Peyer's patch (tissue), 4 donors: ENCODE measurements at places on chromosomes 3 and 15.

DNA sequence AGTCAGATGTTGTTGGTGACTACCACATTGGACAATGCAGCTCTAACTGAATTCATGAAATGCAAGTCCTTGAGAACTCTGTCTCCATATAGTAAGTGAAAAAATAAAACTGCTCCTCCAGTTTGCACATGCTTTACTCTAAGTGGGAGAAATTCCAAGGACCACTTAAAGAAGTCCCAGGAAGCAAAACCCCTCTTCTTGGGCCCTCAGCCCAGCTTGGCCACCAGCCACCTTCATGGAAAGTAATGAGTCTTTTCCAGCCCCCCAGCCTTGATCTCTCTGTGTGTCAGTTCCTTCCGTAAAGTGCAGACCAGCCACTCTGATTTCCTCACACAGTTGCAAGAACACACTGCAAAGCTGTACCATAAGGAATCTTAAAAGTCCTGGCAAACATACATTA is 34.5 kb downstream of the DAPK2 start:
- no peak for DNase-seq

- no peak for DNase-seq
Measured at GRCh38 chr3:194673761-194674160, 1.8 kb upstream of the LSG1 start.

GRCh38 chr3:13461169-13462124 is 18.7 kb upstream of the HDAC11 start:
- DNase-seq: peak; percentile 77

DNA sequence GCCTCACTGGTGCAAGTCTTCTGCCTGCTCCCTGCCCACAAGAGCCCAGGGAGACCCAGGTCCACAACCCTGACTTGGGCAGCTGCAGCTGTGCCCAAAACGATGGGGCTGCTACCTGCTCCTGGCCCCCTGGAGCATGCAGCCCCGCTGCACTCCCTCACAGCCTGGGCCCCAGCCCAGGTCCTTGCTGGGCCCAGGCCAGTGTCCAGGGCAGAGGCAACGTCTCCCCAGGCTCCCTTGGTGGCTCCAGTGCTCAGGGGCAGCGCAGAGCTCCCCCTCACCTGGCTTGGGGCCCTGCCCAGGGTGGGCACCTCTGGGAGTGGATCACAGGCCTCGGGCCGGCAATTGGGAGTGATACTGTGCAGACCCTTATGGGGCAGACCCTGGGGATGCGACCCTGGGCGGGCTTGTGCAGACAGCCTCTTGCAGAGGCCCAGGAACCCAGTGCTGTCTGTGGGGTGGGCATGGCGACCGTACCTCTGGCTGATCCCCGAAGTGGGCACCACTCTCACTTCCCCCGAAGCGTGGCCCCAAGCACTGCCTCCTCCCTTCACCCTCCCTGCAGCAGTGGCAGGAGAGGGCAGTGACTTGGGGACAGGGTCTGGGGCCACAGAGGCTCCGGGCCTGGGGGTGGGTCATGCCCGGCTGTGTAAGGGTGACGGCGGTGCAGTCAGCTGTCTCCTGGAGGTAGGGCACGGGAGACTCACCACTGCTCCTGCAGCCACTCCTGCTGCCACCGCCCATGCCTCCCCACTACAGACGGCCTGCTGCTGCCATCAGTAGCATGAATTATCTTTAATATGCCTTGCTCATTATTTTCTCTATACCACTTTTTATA is 255.9 kb downstream of the DOCK3 start:
- DNase-seq: no peak

DNA sequence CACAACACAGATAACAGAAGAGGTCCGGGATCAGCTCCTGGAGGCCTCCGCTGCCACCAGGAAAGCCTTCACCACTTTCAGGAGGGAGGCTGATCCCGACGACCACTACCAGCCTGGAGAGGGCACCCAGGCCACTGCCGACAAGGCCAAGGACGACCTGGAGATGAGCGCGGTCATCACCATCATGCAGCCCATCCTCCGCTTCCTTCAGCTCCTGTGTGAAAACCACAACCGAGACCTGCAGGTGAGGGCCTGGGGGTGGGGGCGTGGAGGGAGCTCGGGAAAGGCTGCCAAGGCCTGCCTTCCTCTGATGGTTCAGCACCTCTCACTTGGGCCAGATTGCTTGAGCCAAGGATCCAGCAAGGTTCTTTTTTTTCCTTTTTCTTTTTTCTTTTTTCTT is 210.7 kb upstream of the BHLHE40 start:
- DNase-seq: no peak

DNA sequence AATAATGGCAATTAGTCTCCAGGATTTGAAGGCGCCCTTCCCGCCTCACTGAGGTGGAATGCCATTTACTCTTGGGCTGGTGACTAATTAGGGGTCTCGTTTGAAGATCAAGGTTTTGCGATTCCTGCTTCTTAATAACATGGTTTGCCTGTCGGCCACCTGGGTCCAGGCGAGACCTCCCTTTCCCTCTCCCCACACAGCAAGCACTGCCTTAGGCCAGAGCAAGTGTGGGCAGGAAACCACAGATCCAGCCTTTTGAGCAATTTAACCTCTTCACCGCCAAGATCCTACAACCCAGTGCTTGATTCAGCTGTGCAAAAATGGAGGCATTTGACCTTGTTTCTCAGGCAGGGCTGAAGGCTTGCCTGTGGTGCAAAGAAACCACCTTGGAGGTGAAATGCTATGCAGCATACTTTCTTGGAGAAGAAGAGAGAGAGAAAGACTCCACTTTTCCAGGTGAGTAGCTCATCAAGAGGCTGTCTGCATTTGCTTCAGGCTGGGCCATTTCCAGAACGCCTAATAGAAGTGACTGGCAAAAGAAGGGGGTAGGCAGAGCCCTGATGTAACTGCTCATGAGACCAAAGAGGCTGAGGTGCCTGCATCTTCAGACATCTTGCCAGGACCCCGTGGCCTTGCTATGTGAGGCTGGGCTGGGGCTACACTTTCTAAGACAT is 34.1 kb upstream of the WNT5A start:
- DNase-seq: no peak

GRCh38 chr3:112043621-112044201 is 9.2 kb downstream of the TMPRSS7 start:
- DNase-seq: peak; percentile 29

DNA sequence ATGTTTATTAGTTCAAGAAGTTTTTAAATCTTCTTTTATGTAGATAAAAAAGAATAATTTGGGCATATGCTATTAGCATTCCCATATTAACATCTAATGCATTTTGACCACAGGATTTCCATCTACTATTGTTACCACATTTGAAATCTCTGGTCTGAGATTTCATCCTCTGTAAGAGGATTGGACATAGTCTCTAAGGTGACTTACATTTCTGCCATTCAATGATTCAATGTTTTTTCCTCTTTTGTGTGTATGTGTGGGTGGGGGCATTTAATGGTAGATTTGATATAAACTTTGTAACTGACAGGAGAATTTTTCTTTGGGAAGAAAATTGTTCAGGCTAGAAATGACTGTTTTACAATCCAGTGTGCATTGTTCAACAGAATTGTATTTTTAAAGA is 307.3 kb upstream of the RBMS3 start:
- no peak for DNase-seq

DNA sequence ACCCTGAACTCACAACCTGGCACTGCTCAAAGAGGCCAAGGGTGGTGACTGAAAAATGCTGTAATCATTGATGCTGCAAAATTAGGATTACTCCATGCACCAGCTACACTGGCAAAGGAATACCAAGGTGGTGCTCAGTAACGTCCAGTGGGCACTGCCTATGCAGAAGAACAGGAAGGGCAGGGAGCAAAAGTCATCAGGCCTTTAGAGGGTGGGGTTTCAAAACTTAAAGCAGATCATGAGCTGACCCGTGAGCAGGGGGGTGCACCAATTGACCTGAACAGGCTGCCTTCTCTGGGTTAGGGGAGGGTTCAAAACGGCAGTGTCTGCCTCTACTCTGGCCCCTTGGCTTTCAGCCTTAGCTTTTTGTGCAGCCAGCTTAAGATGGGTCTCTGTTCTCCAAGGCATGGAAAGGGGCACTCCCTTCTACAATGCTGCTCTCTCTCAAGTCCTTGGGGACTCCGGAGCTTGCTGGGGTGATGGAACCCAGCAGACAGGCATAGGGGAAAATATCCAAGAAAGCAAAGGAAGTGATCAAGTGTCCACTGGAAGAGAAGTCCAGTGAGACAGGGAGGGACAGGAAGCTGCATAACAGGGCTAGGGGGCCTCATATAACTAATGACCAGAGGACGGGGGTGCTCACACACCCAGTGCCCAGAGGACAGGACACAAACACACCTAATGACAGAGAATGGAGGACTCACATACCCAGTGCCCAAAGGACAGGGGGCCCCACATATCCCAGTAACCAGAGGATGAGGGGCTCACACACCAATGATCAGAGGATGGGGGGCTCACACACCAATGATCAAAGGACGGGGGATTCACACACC is 11.4 kb downstream of the RAB6B start:
- DNase-seq: no peak

DNA sequence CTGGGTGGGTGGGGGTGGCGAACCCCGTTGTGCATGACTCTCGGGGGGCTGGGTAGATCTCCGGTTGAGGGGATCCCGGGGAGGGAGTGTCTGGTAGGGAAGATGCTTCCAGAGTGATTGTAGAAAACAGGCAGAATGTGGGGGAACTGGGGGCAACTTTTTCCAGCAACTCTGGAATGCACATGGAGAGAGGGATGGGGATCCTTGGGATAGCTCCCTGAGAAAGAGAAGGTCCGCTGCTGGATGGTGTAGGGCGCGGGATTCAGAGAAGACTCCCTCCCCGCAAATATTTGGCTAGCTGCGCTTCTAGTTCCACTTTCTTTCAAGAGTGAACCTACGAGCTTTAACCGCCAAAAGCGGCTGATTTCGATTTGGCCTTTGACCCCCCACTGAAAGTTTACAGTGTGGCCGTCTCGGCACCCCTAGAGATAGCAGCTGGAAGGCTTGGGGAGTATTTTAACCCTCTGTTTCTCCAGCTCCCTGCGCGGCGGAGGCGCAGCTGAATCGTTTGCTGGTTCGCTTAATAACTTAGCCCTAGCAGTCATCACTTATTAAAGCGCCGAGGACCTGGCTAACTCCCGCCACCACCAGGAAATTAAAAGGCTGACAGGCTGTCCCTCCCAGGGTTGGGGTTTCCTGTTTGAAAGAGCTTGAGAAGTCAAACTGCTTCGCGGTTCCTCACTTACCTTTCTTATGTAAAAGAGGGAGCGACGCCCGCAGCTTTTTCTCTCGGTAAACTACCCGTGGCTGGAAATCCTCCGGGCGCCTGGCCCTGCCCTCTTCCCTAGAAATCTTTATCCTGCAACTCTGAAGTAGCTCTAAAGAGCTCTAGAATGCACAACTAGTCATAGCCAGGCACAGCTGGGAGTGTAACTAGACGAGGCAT is 1.2 kb downstream of the PHLDB2 start:
- DNase-seq: peak; percentile 89

GRCh38 chr15:52759969-52760368 is 30.2 kb downstream of the ONECUT1 start:
- no peak for DNase-seq

DNA sequence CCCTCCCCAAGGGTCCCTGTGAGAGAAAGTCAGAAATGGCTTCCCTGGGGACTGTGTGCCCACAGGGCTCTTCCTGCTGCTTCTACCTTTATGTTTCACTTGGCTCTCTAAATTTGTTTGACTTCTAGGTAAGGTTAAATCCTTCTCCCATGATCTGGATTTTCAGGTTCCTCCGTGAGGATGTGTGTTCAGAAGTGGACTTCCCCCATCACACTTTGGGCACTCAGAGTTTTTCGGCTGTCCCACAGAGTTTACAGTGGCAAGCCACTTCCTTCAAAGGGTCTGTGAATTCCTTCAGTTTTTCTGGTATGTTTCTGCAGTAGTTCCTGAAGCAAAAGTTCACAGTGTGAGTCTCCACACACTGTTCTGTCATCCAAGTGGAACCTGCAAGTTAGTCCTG is 30.9 kb upstream of the RARB start:
- no peak for DNase-seq

DNA sequence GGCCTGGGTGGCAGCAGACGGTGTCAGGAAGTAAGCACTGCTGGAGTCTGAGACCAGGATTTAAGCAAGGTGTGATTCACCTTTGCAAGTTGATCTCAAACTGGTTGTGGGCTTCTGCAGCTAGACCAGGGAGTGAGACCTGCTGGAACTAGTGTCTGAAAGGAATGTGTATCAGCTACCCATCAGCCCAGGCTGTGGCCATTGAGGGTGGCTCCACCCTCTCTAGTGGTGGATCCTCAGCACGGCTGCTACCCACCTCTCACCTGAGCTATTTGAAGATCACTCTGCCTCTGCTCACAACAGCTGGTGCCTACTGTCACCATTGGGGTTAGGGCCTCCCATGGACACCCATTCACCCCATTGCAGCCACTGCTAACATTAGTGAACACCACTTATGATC is 140.3 kb upstream of the DCBLD2 start:
- no peak for DNase-seq

GRCh38 chr3:171142985-171143384 is 116.5 kb upstream of the SLC2A2 start:
- no peak for DNase-seq

GRCh38 chr3:1609416-1609815 is 489.2 kb upstream of the CNTN4 start:
- DNase-seq: no peak

DNA sequence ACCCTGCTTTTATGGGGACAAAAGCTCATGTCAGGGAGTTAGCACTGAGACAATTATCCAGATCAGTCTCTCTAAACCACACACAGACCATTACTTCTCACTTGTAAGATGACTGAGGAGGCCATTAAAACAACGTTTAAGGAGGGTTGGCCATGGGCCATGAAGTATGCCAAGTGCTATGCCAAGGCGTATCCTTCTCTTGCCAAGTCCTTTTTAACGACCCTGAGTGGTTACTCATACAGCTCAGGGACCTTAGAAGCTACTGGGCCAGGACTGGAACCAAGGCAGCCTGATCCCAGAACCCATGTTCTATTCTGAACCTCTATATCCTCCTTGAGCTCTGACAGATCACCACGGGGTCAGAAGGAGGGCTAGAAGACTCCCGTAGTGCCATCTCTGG is 50.0 kb downstream of the NMNAT3 start:
- DNase-seq: no peak

- DNase-seq: no peak
Measured at GRCh38 chr15:63246691-63247469, 30.5 kb upstream of the APH1B start.
